Tibial nerve (tissue), 4 donors: ENCODE measurements at places on chromosomes 4 and X. TPM values are rescaled to one million over a fixed set of nuclear protein-coding genes. Genes with fewer than 3 reads are reported as not detected.

- no peak for DNase-seq
- H3K27ac ChIP-seq, result no peak overlapping the region
- H3K27me3 ChIP-seq, result no peaks in the 10 kb centered on the region
- H3K4me1 ChIP-seq, result no peaks in the 10 kb centered on the region
- no peak overlapping the region for H3K4me3 ChIP-seq
Measured at GRCh38 chrX:40922307-40922706, 162.9 kb upstream of the USP9X start.

- H3K4me1 ChIP-seq, result no peaks in the 10 kb centered on the region
- H3K4me3 ChIP-seq, result no peak overlapping the region
- no peak overlapping the region for H3K27ac ChIP-seq
- DNase-seq, result no peak
- peaks cover 10% of the 10 kb centered on the region for H3K36me3 ChIP-seq
Measured at GRCh38 chr4:2900741-2901140, 57.1 kb downstream of the ADD1 start.

The CT45A5 gene
- total RNA-seq, result not detected

The USP27X gene
- total RNA-seq, result 3.6 TPM

DNA sequence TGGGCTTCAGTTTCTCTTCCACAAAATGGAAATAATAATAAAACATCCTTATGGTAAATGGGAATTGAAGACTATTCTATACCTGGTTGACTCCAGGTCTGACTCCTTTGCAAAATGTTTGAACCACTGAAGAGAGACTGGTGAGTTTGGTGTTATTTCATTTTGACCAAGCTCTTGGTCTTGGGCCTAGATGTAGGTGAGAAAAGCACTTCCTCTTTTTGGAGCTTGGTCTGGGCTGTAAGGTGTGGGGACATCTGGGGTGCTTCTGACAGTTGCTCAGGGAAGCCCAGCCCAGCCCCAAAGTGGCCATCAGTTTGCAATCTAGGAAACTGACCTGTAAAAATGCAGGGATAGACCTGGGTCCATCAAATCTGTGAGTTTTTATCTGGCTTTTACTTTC is 26.8 kb upstream of the SOD3 start:
- no peaks in the 10 kb centered on the region for H3K27me3 ChIP-seq
- no peaks in the 10 kb centered on the region for H3K36me3 ChIP-seq
- H3K4me1 ChIP-seq, result no peaks in the 10 kb centered on the region
- H3K4me3 ChIP-seq, result no peak overlapping the region
